ENCODE measurements at places on chromosomes 12 and 14.

DNA sequence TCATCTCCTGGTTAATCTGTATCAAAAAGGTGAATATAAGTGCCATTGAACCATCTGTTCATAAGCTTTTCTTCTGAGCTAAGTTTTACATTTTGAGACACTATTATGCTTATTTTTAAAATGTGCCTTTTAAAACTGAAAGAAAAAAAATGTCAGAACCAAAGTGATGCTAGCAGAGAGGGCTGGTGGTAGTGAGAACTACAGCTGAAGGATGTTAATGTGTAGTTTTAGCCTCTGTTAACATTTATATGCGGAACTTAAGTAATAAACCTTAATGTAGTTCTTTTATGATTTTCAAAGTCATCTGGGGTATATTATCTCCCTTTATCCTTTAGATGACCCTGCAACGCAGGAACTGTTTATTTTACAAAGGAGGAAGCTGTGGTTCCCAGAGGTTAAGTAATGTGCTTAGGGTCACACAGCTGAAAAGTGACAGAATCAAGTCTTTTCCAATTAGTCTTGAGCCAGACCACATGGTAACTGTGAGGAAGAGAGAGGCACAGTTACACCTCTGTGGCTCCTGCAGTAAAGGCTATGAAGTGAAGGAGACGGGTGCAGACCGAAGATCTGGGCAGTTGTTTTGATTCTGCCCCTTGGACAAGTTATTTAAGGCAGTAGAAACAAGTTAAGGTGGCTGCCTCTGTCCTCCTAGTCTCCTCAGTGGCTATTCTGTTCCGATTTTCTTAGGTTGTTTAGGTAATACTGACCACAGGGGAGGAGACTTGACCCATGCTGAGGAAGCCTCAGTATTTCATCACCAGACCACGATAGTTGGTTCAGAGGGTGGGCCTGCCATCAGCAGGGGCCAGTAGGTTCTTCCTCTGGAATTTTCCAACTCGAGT is 23.9 kb downstream of the GNG2 start:
- no peak for DNase-seq

GRCh38 chr14:63204407-63205043 is at the start of gene RHOJ:
Gene RHOJ, plus strand, starts transcription at chr14:63204443. Its CDS starts 427 bp downstream, at chr14:63204870.
- DNase-seq: no peak

DNA sequence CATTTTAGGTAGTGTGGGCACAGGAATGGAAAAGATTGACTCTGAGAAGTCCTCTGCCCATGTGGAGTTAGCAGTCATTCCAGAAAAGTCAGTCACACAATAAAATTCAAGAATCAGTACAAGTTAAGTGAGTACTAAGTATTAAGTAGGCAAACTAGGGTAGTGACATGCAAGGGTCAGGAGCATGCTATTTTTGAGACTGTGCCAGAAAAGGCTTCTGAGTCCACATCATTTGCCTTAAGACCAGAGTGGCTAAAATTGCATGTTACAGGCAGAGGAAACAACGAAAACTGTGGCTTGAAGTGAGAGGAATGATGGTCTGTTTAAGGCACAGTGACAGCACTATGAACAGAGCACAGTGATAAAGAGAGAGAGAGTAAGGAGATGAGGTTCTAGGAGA is 108.9 kb downstream of the SLC6A15 start:
- no peak for DNase-seq

- DNase-seq: no peak
Measured at GRCh38 chr12:94807951-94808350, 157.6 kb upstream of the TMCC3 start.

DNA sequence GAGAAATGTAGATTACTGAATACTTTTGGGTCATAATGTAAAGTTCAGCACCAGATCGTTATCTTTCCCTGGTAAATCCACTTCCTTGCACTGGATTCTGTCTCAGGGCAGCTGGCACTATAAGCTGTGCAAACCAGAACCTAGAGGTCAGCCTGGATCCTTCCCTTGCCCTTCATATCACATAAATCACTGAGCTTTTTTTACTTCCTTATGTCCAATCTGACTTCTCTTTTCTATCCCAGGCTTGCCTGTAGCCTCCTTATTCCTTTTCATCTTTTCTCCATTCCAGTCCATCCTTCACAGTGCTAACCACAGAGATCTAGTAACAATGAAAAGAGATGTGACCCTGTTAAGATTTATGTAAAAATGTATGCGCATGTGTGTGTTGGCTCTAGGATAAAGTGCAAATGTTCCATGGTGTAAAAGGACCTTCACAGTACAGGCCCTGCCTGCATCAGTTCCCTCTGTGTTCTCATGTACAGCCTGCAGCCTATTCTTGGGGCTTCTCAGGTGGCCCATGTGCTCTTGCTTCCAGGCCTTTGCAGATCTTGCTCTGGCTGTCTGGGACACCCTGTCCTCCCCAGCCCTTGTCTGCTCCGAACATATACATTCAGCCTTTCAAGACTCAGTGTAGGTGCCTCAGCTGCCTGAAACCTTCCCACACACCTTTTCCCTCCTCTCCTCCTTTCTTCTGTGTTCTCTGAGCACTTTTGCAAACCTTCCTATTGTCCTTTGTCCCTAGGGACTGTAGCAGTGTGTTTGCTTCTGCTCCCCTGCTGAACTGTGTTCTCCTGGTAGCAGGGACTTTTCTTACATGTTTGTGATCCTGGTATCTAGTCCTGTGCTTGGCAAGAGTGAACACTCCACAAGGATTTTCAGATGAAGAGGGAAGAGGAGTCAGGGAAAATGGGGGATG is 30.0 kb downstream of the PELI2 start:
- DNase-seq: no peak

DNA sequence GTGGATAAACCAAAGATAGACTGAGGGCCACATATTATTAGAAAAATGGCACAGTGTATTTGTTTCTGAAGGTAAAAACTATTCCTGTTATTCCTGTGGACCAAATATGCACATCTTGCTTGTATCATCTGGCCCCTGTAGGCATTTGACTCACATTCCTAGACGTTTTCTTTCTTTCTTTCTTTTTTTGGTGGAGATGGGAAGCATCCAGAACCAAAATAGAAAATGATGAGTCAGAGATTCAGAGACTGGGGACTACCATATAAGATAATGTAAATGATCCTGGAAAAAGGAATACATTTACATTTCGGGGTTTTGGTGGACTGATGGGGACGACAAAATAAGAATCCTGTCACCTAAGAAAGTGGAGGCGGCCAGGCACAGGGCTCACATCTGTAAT is 24.2 kb downstream of the TRIM9 start:
- DNase-seq: no peak
